ENCODE measurements at places on chromosomes 2 and 18.

- no peak for DNase-seq
Observed at GRCh38 chr2:95274291-95275150, at the start of gene PROM2. TSS of gene PROM2 (plus strand) at chr2:95274449. CDS start at chr2:95274586, 137 bp downstream.

GRCh38 chr2:48343571-48344440 is 186.1 kb upstream of the STON1 start:
- DNase-seq: no peak

GRCh38 chr2:219155054-219155644 is 5.5 kb downstream of the NHEJ1 start:
- no peak for DNase-seq

DNA sequence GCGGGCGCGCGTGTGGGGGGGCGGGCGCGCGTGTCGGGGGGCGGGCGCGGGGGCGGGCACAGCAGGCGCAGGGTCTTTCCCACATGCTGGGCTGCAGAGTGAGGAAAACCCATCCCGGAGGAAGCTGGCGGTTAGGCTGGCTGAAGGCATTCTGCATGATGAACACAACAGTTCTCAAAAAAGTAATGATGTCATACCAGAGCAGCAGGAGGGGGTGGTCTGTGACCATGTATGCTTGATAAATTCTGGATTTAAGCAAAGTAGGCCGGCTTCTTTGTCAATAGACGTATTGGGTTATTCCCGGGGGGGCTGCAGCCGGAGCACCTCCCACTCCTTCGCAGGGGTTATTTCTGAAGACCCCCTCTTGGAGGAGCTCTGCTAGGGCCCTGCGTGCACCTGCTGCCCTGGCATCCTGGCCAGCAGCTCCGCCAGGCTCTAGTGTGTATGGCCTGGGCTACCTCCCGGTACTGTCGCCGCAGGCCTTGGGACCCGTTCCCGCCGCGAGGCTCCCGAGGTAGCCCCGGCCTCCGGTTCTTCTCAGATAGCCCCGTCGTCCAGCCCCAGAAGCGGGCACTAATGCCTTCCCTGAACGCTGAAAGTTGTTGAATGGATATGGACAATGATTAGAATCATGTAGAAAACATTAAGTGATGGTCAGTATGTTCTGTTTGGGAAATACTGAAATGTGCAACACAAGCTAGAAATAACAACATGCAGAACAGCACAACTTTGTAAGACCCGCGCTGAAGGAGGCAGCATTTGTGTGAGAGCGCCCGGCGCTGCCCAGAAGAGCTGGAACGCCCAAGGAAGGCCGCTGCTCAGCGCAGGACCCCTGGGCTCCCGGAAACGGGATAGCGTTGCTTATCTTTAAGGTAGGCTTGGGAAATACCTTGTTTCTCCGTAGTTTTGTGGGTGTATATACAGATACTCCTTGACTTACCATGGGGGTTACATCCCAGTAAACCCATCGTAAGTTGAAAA is 101.4 kb upstream of the RAB6C start:
- no peak for DNase-seq

GRCh38 chr2:24761866-24762265 is 31.3 kb downstream of the PTRHD1 start:
- no peak for DNase-seq

- DNase-seq: no peak
Observed at GRCh38 chr18:37385846-37386778, 179.5 kb downstream of the CELF4 start.

DNA sequence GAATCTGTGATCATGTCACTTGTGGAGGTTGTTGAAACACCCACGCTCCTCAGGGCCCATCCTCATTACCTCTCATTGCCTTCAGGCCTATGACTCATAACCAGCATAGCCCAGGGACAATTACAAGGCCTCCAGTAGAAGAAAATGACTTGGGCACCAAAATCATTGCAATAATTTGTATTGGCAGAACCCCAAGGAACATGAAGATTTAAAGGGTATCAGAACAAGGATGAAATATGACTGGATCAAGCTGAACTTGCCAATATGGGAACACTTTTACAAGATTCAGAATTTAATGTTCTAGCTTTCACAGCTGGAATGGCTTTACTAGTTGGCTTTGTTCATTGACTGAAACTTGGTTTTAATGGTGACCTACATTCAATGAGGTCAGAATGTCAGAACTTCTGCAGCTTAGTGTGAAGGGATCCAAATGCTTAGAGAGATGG is 156.4 kb downstream of the COPS8 start:
- DNase-seq: no peak

DNA sequence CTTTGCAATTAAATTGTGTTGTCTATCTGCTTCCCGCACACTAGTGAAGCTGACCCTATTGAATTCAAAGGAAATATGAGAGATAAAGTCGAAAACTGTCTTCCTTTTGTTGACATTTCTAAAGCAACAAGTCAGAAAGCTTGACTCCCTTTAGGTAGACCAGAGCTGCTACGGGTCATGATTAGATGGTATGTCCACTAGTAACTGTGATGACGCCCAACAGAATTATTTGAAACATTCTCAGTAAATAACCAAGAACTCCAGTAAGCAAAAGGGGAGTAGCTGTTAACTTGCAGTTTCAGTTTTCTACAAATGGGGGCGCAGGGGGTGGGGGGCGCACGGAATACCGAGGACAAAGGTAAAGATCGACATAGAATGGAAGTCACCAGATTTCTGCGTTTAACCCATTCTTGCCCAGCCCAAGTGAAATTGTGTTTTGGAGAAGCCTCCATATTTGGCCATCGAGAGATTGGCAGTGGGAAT is 56.4 kb downstream of the CRIM1 start:
- DNase-seq: no peak

DNA sequence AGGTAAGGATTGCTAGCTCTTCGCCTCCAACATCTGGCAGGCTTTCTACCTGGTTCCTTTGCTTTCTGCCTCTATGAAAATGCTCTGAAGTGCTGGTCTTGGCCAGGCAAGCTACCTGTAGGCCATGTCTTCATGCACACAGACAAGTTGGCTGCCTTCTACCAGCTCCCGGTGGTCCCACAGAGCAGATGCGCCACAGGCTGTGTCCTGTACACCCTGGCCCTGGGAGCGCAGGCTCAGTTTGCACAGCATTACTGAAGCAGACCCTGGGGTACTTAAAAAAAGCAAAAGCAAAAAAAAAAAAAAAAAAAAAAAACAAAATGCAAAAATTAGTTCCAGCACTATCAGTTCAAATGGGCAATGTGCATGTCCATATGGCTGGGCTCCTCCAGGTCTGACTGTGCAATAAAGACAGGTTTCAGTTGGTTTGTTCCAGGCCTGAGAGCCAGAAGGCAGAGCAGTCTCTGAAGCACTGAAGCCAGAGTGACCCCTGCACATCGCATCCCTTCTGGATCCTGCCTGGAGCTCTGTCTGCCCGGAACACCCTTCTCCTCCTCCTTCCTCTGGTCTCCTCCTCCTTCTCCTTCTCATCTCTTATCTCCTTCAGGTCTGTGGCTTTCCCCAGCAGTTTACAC is 288.0 kb upstream of the REV1 start:
- no peak for DNase-seq

- DNase-seq: no peak
Observed at GRCh38 chr2:30208453-30208852, 22.9 kb upstream of the LBH start.

GRCh38 chr2:471560-471959 is 183.7 kb upstream of the ALKAL2 start:
- no peak for DNase-seq

DNA sequence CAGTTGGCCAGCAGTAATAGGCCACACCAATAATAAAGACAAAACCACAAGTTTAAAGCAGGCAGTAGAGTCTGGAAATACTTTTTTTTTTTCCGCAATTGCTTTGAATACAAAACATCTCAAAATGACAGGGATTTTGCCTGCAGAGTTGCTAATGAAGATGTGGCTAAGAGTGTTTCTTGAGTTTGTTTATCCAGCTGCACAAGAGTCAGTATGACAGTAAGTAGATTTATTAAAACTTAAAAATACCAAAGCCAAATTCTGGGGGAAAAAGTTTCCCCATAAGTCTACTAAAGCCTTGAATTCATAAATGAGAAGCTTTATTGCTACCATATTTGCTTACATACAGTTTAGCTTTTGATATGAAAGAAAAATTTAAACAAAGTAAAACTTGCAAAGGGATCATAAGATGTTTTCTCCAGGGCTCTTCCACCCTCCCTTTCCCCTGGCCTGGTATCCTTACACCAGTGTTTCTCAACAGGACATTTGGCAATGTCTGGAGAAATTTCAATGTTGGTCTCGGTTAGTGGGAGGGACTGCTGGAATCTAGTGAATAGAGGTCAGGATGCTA is 3.9 kb upstream of the DSEL start:
- DNase-seq: no peak

DNA sequence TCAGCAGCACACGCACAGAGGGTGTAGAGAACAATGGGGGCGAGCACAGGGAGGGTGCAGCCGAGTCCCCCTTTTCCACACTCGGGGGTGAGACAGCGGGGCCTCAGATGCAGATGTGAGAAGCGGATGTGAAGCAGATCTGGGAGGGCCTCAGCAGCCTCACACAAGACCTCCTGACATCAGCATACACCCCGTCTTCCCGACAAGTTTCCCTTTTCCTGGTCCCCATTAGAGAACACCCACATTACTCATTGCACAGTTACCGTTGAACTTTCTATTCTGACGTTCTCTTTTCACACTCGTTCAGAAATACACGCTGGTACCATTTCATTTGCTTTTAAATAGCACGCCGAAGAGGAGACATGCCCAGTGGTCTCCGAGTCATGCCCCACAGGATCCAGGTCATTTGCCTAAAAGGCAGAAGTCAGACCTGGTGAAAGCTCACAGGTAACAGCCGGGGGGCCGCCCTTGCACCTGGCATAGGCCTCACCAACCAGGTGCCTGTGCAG is 129.5 kb upstream of the ID2 start:
- DNase-seq: no peak

- no peak for DNase-seq
Observed at GRCh38 chr2:100761365-100761764, 58.6 kb upstream of the NPAS2 start.

DNA sequence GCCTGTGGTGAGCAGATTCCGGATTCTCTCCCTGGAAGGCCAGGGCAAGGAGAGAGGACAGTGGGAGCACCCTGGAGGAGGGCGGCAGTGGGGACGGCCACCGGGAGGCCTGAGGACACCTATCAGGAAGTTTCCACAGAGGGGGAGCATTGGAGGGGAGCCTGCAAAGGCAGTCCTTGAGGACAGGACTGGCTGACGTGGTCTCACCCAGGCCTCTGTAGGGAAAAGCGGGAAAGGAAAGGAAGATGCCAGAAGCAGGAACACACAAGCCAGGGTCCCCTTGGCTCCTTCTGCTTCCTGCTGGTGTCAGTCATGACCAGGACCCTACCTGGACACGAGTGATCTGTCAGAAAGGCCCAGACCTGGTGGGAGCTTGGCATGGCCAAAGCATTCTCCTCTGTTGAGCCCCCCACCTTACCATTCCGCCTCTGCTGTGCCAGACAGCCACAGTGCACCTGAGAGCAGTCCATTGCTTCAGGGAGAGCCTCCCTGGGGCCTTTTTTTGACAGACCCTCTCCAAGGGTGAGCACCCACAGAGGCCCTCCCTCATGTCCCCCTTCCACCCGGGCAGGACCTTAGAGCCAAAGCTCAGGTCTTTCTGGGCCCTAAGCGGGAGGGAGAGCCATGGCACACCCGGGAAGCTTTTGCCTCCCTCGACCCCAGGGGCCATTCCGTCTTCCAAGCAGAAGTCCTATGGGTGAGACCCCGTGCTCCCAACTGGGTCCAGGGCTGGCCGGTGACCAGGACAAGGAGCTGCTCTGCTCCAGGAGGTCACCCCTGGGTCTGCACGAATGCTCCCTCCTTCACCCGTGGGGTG is 333.1 kb downstream of the DYSF start:
- DNase-seq: no peak

DNA sequence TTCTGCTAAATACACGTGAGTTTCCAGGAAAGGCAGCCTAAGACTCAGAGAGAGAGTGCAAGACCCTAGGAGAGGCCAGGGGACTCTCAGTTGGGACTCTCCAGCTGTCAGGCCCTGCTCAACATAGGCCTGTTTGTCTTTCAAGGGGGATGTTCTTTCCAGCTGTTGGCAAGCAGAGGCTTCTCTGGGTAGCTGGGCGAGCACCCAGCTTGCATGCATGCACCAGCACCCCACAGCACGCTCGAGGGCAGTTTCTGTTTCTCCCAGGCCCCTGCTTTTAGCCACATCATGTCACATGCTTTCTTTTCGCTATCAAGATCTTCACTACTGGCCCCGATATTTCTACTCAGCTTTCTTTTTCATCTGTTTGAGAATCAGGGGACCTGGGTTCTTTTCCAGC is 479.3 kb upstream of the HS6ST1 start:
- no peak for DNase-seq

DNA sequence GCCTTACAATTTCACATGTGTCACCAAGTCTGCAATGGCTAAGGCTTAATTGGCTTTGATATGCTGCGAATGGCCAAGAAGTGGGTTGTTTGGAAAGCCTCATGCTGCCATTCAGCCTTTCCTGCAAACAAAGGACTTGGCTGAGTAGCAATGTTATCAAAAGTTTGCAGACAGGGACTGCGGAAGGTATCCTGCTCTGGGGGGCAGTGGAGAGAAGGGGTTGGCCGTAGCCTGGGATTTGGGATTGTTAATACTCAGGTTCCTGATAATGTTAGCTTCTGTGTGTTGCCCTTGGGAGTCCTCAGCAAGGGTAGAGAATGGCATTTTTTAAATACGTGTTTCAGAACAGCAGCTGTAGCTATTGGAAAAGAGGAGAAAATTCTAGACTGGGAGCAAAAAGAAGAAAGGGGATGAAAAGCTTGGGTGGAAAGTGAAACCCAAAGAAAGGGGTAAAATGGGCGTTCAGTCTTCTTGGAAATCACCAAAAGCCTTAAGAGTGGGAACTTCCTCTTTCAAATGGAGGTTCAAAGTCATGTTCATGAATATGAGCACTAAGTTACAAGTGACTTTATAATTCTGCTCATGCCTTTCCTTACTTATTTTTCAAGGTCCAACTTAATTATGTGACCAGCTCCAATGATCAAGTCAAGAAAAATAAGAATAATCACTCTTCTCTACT is 325.1 kb downstream of the RNF144A start:
- no peak for DNase-seq

DNA sequence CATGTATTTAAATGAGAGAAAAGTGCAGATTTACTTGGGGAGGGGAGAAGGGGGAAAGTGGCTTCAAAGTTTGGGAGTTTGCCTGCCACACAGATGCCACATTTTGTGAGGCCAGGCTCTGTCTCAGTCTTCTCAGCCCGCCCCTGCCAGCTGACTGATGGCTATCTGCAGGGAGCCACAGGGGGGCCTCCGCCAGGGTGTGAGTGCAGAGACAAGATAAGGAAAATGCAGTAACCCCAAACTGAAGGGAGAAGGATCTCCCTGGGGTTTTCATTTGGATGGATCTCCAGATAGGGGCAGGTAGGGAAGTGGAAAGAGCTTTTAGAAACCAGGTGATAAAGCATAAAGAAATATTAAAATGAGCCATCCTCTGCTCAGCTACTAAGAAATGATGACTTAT is 128.8 kb downstream of the ZNF521 start:
- DNase-seq: no peak

Data from stimulated activated CD8-positive, alpha-beta memory T cell treated with anti-CD3 and anti-CD28 coated beads, Interleukin-4, amount 100 ng/mL, for 4 hours (primary cell).